ENCODE measurements at places on chromosomes 11 and 22.

DNA sequence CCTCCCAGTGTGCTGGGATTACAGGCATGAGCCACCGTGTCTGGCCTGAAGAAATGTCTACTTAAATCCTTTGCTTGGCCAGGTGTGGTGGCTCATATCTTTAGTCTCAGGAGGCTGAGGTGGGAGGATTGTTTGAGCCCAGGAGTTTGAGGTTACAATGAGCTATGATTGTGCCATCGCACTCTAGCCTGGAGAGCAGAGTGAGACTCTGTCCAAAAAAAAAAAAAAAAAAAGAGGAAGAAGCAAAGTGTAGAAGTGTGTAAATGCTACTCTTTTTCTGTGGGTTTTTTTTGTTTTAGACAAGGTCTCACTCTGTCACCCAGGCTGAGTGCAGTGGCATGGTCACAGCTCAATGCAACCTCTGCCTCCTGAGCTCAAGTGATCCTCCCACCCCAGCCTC lies 6.4 kb upstream of the ATG16L2 start:
- no peak for DNase-seq

DNA sequence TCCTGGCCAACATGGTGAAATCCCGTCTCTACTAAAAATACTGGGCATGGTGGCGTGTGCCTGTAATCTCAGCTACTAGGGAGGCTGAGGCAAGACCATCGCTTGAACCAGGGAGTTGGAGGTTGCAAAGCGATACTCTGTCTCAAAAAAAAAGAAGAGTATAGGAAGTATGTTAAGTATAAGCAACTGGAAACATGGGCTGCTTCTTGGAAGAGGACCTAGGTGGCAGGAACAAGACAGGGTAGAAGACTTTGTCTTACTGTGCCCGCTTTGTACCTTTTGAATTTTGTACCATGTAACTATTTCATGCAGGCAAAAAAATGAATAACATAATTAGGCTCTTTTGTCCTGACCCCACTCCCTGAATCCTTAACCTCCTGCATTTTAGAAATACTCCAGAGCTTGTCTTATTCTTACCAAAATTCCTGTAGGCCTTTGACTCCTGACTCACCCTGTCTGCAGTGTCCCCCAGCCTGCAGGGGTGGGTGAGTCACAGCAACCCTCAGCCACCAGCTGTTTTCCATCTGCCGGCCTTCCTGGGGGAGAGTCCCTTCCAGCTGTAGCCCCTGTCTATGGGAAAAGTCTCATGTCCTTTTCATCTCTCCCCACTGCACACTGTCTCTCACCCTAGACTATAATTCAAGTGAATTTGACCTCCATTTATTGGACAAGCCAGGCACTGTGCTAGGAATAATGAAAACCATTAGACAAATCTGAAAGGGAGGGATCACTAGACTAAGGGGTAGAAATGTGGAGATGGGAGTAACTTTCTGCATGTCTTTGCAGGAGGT lies 41.8 kb downstream of the TXN2 start:
- no peak for DNase-seq

GRCh38 chr11:68099474-68100405 lies 21.4 kb downstream of the CHKA start:
- DNase-seq: no peak

DNA sequence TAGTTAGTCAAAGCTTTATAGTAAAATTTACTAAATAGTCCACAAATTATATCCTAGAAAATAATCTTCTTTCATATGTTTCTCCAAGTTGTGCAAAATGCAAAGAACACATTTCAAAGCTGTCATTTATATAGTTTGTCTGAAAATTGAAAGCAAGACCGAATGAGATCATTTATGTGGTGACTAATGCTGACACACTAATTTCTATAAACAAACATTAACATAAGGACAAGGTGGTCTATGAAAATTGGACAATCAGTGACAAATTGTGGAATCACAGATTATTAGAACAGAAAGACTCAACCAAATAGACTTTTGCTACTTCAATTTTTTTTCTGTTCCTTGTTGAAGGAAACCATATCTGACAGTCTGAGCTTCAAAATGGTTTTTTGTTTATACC lies 1056.1 kb downstream of the LRRC4C start:
- DNase-seq: no peak

DNA sequence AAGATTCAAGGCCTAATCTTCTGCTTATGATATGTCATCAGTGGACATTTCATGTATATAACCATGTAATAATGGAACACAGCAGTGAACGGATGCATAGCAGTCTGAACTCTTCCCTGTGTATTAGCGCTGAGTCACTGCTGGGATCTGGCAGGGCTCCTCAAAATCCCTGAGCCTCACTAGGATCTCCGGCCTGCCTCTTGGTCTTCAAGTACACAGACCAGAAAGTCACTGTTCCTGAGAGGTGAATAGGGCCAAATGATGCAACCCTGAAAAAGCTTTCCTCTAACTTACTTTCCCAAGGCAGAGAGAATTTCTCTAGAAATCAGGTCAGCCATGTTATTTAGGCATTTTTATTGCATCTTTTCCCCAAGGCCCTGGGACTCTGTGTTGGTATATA lies 35.0 kb downstream of the POU2AF1 start:
- no peak for DNase-seq

DNA sequence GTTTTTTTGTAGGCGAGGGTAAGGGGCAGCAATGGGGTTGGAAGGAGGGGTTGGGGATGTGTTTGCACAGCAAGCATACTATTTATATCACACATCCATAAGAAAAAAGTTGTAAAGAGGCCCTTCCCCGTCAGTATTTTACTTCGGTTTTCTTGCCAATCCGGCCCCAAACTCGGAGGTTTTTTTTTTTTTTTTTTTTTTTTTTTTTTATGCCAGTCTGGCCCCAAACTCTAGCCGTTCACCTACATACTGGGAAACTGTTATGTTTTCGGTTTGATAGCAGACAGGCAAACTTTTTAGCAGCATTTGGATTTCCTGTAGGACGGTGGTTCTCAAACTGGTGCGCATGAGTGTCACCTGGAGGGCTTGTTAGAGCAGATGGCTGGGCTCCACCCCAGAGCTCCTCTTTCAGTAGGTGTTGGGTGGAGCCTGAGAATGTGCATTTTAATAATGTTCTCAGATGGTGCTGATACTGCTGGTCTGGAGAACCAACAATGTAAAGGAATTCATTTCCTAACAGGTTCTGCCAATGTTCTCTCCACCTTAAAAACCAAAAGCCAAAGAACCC lies 76.5 kb upstream of the ZBED5 start:
- no peak for DNase-seq

DNA sequence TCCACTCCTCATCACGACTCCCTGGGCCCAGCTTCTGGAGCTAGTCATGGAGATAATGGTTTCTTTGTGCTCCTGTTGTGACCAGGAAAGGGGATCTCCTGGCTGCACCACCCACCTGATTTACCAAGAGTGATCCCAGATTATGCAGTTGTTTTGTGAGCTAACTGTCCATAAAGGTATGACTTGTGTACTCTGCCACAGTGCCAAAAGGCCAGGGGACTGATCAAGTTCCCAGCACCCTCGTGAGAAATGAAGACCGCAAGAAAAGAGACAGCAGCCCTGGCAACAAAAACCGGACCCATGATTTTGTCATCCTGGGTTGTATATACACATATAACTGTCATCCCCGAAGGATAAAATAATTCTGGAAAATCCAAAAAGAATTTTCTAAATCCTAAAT lies 26.6 kb downstream of the TUB start:
- no peak for DNase-seq

GRCh38 chr11:61534025-61534932 lies 25.7 kb downstream of the LRRC10B start:
- no peak for DNase-seq

GRCh38 chr11:129590030-129590752 lies 214.5 kb downstream of the BARX2 start:
- no peak for DNase-seq

DNA sequence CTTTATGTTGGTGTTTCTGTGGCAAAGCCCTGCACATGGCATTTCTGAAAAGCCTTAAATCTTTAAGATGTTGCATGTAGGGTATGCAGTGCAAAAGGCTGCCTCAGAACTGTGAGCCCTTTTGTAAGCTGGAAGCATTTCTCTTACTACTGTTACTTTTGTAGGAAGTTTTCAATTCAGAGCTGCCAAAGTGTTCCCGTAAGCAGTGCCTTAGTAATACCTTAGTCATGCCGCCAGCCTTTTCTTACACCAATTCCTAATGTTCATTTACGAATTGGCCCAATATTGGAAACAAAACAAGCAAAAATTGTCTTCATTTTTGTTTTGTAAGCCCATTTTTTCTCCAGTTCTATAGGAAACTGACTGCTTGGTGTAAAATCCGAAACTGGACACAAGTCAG lies 67.4 kb upstream of the RASSF10 start:
- no peak for DNase-seq

DNA sequence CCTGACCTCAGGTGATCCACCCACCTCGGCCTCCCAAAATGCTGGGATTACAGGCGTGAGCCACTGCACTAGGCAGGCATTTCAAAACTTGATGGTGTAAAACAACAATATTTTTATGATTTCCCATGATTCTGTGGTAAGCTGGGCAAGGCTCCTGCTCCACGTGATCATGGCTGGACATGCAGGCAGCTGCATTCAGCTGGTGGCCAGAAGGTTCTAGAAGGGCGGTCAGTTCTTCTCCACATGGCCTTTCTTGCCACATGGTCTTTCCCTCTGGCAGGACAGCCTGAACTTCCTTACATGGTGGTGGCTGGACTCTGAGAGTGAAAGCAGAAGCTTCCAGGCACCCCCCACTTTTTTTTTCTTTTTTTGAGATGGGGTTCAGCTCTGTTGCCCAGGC lies 9.9 kb upstream of the RASD2 start:
- no peak for DNase-seq

DNA sequence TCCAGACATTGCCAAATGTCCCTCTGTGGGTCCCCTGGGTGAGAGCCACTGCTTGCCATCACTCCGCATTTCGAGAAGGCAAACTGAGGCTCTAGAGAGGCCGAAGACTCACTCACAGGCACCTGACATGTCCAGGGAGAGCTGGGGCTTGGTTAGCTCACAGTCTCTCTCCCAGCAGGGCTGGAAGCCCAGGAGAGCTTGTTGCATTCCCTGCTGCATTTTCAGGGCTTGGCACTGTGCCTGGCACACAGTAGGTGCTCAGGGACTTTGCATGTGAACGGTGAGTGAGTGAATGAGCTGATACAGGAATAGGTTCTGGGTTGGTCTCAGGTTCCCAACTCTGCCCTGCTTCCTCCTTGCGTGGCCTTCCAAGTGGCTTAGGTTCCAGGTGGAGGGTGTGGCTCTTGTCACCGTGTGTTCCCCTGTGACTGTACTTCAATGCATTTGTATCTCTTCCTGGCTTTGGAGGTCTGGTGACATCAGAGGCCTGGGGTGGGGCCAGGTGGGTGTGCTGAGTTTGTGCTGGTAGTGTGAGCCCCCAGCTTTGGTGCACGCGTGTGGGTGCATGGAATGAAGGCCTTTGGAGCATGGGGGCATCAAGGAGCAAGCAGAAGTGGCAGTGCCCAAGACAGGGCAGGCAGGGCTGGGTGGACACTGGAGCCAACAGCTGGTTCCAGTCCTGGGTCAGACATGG lies 18.4 kb upstream of the SMIM38 start:
- no peak for DNase-seq

DNA sequence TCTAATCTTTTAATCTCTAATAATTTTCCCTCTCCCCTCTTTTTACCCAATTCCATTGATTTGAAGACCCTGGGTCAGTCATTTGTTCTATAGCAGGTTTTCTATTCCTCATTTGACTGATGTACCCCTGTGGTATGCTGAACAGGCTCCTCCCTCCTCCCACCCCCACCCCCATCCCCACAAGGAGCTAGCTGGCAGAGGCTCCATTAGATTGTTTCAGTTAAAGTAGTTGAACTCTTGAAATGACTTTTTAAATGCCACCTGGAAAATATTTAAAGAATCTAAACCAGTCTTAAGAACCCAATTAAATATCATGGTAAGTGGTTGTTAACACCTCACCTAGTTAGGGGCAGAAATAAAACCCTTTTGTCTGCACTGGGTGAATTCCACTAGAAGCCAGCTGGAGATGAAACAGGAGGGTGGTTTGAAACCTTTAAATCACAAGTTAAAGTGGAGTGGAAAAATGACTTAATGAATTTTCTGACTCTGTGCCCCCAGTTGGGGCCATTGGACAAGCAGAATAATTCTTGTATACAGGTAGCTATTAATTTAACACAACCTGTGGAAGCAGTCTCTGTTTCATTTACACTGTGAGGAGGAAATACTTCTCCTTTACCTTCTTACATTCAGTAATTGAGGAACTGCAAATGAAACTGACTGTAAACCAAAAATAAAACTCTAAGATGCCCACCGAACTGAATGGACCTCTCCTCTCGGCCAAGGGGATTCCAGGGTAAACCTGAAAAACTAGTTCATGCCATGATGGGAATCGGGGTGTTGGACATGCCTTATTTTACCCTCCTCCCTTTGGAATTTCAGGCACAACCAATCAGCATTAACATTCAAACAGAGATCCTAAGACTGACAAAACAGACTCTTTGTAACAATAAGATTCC lies 30.7 kb downstream of the PRR5L start:
- no peak for DNase-seq

- DNase-seq: no peak
These were observed 61.9 kb upstream of the SORL1-AS1 start for GRCh38 chr11:121514432-121515334.

DNA sequence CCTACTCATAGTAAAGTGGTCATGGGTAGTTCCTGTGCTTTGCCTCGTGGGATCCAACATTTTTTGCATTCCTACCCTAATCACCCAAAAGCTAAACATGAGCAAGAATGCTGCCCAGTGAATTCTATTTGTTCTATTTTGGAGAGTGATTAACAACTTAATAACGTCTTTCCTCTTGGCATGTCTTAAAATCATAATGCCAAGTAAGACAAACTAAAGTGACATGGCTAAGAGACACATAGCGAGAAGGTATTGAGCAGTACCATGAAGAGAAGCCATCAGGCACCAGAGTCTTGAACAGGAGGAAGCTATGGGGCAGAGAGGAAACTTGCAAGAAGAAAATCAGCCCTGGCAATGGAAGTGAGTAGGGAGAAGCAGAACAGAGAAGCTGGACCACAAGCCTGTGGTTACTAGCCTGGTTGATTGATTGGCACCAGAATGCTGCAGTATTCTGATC lies 32.0 kb downstream of the EXPH5 start:
- no peak for DNase-seq

- DNase-seq: no peak
These were observed 116.5 kb downstream of the CSNK2A3 start for GRCh38 chr11:11236498-11237059.

- no peak for DNase-seq
These were observed 1.1 kb downstream of the HYOU1 start for GRCh38 chr11:119055901-119056300.

- no peak for DNase-seq
These were observed 24.2 kb upstream of the TREH start for GRCh38 chr11:118703563-118704106.

- no peak for DNase-seq
These were observed 11.1 kb upstream of the CCDC117 start for GRCh38 chr22:28761449-28761755.

GRCh38 chr11:59000003-59000402 lies 60.7 kb downstream of the GLYATL1 start:
- DNase-seq: no peak

GRCh38 chr11:73999581-74000306 lies 9.1 kb downstream of the UCP3 start:
- DNase-seq: no peak

- no peak for DNase-seq
These were observed 33.6 kb downstream of the PPME1 start for GRCh38 chr11:74204701-74205100.

GRCh38 chr22:50269970-50270665 lies at the start of gene MAPK11:
Gene MAPK11, minus strand, starts transcription at chr22:50270380. Its CDS starts 88 bp downstream, at chr22:50270292.
- DNase-seq: no peak

Measured in mesothelial cell of epicardium (in vitro differentiated cells).